ENCODE measurements at places on chromosomes 1 and 21.

GRCh38 chr1:87334351-87335174 is 5.9 kb downstream of the LMO4 start:
- peak; percentile 50 for DNase-seq

GRCh38 chr1:225691861-225692516 is 39.1 kb upstream of the ENAH start:
- no peak for DNase-seq

DNA sequence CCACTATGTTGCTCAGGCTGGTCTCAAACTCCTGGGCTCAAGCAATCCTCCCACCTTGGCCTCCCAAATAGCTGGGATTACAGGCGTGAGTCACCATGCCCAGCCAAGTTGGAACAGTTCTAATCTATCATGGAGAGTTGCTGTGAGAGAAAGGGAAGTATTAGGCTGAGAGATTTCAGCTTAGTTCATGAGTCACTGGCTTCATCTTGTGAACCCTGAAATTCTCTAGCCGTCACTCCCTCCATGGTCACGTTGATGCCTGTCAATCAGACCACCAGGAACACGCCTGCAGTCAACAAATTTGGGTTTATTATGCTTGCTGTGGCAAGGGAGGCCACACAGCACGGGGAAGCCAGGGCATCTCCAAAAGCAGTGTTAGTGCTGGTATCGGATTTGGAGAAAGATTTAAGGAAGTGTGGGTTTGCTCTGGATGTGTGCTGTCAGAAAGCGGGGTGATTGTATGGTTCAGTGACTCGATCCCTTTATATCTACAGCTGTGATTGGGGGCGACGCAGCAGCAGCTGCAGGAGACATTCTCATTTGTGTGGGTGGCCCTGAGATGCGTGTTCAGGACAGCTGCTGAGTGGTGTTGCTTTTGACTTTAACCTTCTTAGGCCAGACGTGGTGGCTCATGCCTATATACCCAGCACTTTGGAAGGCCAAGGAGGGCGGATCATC is 18.7 kb downstream of the UQCRHL start:
- no peak for DNase-seq

DNA sequence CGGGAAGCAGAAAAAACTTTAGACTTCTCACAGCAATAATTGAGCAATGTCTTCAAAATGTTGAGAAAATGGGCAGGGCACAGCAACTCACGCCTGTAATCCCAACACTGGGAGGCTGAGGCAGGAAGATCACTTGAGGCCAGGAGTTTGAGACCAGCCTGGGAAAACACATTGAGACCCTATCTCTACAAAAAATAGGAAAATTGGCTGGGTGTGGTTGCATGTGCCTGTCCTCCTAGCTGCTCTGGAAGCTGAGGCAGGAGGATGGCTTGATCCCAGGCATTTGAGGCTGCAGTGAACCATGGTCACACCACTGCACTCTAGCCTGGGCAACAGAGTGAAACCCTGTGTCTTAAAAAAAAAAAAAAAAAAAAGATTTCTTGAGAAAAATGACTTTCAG is 7.8 kb upstream of the ZFP69 start:
- no peak for DNase-seq

GRCh38 chr1:206835186-206835585 is 30.2 kb upstream of the IL20 start:
- no peak for DNase-seq

DNA sequence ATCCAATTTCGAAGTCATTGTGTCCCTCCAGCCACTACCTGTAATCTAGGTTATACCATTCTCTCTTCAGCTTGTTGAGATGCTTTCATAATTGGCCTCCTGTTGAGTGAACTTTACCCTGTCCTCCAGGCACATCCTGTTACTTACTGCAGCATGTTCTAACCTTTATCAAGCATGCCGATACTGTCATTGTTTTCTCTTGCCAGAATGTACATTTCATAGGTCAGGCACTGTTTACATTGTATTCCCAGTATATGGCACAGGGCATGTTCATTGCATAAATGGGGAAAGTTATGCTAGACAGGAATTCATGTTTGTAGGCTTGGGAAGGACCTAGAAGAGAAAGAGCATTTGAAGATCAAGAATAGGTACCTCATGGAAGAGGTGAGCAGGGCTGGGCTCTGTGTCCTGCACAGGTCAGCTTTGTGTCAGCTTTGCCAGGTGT is 10.2 kb downstream of the CXADR start:
- no peak for DNase-seq

- DNase-seq = no peak
These were observed 108.0 kb downstream of the TNNI3K start for GRCh38 chr1:74343216-74343615.

GRCh38 chr1:201348211-201348566 is 29.3 kb downstream of the TNNT2 start:
- no peak for DNase-seq

GRCh38 chr21:37623689-37624088 is 257.1 kb downstream of the DYRK1A start:
- no peak for DNase-seq

Measured in KG1 (cell line).